ENCODE measurements at places on chromosomes 12 and 14. TPM values are rescaled to one million over a fixed set of nuclear protein-coding genes. Genes with fewer than 3 reads are reported as not detected.
A peak's percentile ranks its signal among the peaks of the same experiment; 100 is the strongest.

CYP46A1 gene
- total RNA-seq, result 1.3 TPM

LRRC10 gene
- total RNA-seq, result not detected

- no peaks in the 10 kb centered on the region for H3K27me3 ChIP-seq
- peak overlapping the region; percentile 100 for H3K27ac ChIP-seq
- peak overlapping the region; percentile 35 for H3K4me3 ChIP-seq
- no peak for DNase-seq
Observed at GRCh38 chr12:2336409-2336829, 283.6 kb downstream of the CACNA1C start.

DNA sequence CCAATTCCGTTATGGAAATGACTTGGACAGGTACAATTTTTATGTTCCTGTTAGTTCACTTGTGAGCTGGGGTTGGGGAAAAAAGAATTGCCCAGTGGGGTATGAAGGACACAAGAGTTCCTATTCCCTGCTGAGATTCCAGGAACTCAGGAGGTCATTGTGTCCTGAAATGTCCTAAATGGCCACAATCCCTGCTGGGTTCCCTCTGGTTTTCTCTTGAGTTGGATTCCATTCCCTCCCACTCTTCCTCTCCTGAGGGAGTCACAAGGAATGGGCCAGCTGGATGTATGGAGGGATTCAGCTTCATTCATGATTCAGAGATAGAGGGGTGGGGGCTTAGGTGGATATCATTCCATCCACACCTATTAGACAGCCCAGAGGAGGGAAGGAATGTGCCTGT lies 34.5 kb upstream of the DCD start:
- no peak for DNase-seq
- H3K36me3 ChIP-seq, result no peaks in the 10 kb centered on the region
- H3K4me3 ChIP-seq, result no peak overlapping the region

Measured in osteocyte (in vitro differentiated cells).